ENCODE measurements at places on chromosomes 2 and 18.

GRCh38 chr2:64634345-64635267 is 19.1 kb downstream of the SERTAD2 start:
- DNase-seq = no peak

DNA sequence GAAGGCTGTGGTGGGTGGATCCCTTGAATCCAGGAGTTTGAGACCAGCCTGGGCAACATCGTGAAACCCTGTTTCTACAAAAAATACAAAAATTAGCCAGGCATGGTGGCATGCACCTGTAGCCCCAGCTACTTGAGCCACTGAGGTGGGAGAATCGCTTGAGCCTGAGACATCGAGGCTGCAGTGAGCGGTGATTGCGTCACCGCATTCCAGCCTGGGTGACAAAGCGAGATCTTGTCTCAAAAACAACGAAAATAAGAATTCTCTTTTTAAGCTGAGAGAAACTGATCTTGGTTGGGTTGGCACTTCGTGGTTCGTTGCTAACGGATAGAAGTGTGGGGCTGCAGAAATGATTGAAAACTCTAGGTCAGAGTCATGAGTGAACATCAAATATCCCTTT is 109.3 kb upstream of the CNGA3 start:
- DNase-seq = no peak

- DNase-seq = no peak
Measured at GRCh38 chr2:152861349-152861942, 143.0 kb downstream of the ARL6IP6 start.

- no peak for DNase-seq
Measured at GRCh38 chr2:45892425-45892745, 240.9 kb downstream of the PRKCE start.

DNA sequence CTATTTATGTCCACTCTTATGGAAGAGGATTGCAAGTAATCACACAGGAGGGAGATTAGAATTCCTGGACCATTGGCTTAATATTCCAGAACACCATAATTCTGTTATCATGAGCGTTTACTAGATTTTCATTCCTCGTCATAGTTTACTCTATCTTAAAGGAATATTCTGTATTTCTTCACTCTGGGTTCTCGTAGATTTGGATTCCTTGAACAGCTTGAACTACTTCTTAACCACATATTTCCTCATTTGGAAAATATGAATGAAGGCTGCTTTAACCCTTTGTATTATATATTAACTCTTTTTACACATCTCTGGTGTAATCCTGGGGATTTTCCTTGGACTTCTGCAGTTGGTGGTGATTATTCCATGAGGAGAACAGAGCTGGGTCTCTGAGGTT is 46.3 kb upstream of the CCBE1 start:
- DNase-seq = no peak

DNA sequence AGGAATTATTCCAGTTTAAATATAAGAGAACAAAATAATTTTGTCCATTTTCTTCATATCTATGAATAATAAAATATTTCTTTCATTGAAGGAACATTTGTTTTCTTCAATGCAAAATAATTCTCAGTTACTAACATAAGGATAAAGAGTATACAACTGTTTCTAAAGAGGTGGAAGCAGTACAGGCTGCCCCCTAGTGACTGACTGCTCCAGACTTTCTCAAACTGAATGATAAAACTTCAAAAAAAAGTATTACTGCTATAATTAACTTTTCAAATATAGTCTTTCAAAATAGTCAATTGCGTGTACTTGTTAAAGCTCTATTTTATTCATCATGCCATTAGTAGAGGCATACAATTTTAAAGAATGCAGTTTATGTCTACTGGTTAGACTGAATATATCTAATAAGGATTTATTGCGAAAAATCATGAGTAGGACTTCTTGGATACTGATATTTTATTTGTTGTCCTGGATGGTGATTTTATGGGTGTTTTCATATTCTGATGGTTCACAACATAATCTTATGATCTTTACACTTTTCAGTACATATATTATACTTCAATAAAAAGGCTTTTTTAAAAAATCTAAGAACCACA is 100.1 kb downstream of the WDPCP start:
- no peak for DNase-seq

All from ascending aorta (tissue), 2 donors.